ENCODE measurements at places on chromosomes 12 and 14.

- DNase-seq, result no peak
Measured at GRCh38 chr12:67442347-67442841, 173.2 kb downstream of the CAND1 start.

GRCh38 chr14:65214741-65215140, 112.4 kb upstream of the MAX start:
- DNase-seq, result no peak

GRCh38 chr12:15811214-15812127, 22.3 kb upstream of the EPS8 start:
- no peak for DNase-seq

DNA sequence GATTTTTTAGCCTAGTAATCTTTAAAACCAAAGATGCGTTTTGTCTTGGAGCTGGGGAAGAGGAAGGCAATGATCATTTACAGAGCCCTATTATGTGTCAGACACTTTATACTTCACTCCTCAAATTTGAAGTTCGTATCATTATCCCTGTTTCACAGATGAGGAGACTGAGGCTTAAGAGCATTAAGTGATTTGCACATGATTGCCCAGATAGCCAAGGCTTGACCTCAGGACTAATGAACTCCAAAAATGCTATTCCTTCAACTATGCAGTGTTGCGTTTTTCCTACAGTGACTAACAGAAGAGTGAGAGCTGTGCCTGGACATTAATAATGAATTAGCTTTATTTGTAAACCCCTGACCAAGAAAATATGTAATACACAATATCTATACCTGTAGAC, 136.8 kb upstream of the EEA1 start:
- DNase-seq, result no peak

- DNase-seq, result no peak
Measured at GRCh38 chr14:41900644-41901043, 294.0 kb downstream of the LRFN5 start.

- DNase-seq, result no peak
Measured at GRCh38 chr12:4346931-4347330, 25.9 kb downstream of the TIGAR start.

GRCh38 chr14:84442521-84442920, 1087.4 kb upstream of the FLRT2 start:
- DNase-seq, result no peak

- DNase-seq, result no peak
Measured at GRCh38 chr12:7959701-7960121, 23.7 kb upstream of the SLC2A3 start.

DNA sequence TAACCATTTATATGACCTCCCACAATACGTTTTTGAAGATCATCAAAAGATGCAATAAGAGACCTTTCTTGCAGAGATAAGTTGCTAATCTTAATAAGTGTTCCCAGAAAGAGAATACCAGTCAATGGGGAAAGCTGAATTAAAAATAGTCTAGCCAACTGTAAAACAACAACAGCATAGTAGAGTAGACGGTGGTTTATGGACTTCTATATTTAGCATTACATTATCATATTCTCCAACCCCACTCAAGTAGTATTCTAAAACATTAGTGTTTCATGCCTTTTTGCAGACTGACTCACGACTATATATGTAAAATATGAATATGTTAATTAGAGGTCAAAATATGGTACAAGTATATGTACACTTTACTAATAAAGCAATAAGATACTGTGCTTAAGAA, 218.9 kb downstream of the MED13L start:
- no peak for DNase-seq

- DNase-seq, result no peak
Measured at GRCh38 chr14:54629635-54630360, 62.9 kb downstream of the SAMD4A start.

- no peak for DNase-seq
Measured at GRCh38 chr14:35934499-35934898, 108.4 kb downstream of the BRMS1L start.

DNA sequence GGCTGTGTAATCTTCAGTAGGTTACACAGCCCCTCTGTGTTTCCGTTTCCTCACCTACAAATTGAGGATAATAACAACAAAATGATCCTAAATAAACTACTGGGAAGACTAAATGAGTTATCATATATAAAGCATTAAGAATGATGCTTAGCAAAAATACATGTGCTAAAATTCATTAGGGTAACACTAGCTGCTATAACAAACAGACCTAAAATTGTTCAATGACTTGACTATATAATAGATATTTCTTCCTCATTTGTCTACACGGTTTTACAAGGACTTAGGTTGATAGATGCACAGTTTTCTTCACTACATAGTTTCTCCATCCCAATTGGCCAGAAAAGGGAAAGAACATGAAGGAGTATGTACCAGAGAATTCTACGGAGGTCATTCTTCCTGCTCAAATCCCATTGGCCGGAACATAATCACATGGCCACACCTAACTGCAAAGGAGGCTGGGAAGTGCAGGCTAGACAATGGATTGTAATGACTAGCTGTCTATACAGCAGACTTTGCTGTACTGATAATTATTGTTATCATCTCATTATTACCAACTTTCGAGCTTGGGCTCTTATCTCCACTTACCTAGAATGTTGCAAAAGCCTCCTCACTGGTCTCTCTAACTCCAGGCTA, 223.5 kb upstream of the NUDT4 start:
- no peak for DNase-seq

GRCh38 chr14:37598747-37599506, 3.5 kb downstream of the TTC6 start:
- DNase-seq, result no peak

GRCh38 chr14:91089958-91090535, 23.8 kb upstream of the DGLUCY start:
- no peak for DNase-seq

DNA sequence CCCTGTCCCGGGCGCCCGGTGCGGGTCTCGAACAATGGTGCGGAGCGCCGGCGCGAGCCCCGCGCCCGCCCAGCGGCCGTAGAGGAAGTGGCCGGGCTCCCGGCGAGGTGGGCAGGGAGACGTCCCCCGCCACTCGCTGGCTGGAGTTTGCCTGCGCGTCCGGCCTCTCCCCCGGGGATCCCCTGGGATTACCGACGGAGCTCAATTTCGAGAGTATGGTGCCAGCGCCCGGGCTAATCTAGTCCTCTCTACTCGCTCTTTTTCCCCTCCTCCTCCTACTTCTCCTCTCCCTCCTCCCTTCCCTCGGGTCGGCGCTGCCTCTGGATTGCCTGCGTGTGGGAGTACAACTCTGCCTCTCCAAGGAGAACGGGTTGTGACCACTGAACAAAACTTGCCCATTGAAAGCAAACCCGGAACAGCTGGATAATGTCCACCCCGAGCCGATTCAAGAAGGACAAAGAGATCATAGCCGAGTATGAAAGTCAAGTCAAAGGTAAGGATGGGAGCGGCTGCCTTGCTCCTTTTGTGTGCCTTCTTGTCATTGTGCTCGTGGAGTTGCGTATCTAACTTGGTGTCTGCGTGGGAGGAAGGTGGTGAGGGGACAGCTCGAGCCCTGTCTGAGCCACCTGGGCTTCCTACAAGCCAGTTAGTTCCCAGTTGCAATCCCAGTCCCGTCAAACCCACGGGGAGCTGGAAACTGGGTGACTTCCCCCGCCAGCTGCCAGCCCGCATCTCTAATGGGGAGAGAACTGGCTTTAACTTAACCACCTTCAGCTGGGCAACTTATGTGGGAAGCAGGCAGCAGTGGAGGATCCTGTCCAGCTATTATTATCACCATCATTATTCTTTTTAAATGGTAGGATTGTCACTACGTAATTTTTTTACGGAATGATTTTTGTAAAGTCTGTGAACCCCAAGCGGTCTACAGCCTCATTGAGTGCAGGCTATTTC, at the start of gene SRGAP1:
SRGAP1 (plus strand) TSS at position 310 of the 951 bp plus-strand sequence; CDS start at position 427, 117 bp downstream.
- DNase-seq, result no peak

DNA sequence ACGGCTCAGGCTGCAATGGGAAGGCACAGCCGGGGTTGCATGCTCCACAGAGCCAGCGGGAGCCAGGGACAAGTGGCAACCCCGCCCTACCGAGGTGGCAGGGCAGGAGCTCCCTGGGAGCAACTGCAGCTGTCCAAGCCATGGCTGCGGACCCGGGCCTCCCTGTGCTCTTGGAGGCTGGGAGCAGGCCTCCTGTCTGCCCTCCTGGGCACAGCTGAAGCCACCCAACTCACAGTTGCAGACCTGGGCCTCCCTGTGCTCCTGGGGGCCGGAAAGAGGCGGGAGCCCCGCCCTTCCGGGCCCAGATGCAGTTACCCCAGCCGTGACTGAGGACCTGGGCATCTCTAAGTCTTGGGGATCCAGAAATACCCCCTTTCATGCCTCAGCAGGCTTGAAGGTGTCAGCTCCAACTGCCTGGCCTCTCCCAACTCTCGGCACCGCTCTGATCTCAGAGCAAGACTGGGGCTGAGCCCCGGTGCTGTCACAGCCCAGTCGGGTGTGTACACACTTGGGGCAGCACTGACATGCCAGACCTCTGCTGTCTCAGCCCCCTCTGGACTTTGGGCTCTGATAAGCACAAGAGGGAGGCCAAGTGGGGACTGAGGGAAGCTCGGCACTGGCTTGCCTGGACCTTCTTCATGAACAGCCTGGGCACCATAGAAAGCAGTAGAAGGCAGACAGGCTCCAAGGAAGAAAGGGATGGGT, 7.5 kb upstream of the RASSF9 start:
- DNase-seq, result no peak

GRCh38 chr12:71792599-71792998, 37.9 kb downstream of the RAB21 start:
- DNase-seq, result no peak

GRCh38 chr12:6917491-6918231, 3.3 kb downstream of the ENO2 start:
- no peak for DNase-seq

DNA sequence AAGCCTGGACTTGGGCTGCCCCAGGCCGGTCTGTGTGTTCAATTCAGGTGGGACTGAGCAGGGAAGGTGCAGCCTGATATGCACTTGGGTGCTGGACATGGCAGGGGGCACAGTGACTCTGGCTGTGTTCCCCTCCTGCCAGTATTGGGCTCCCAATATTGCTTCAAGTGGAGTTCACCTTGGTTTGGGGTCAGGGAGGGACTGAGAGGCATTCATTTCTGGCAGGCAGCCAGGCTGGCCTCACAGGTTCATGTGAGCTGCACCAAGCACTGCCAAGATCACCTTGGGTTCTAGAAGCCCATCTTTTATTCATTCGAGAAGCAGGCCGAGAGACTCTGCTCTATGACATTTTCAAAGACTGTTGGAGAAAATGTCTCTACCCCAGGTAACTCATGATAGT, 245.0 kb downstream of the CHST11 start:
- DNase-seq, result no peak

Data from stimulated activated CD8-positive, alpha-beta memory T cell treated with anti-CD3 and anti-CD28 coated beads, Interleukin-7, amount 100 ng/mL, for 24 hours (primary cell).